ENCODE measurements at places on chromosomes 6 and 20. TPM values are rescaled to one million over a fixed set of nuclear protein-coding genes. Genes with fewer than 3 reads are reported as not detected.

DNA sequence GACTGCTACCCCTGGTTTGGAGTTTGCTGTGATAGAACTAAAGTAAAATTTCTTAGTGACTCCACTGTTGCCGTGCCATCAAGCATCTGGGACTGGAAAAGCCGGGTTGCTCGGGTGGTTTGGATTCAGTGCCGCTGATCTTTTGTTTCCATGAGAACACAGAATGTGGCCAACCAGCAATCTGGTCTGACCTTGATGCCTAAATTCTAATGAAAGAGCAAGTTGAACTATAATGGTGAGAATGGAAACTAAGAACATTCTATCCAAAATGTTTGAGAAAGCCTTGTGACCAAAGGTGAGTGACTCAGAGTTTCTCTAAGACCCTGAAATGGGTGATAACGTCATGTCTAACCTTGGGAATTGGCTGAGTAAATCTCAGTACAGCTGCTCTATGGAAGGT is 9.9 kb upstream of the PI16 start:
- no peak for DNase-seq

GRCh38 chr20:4083098-4083865 is 67.9 kb upstream of the RNF24 start:
- no peak for DNase-seq

- no peak for DNase-seq
Measured at GRCh38 chr20:38723017-38723847, 1.1 kb upstream of the SLC32A1 start.

DNA sequence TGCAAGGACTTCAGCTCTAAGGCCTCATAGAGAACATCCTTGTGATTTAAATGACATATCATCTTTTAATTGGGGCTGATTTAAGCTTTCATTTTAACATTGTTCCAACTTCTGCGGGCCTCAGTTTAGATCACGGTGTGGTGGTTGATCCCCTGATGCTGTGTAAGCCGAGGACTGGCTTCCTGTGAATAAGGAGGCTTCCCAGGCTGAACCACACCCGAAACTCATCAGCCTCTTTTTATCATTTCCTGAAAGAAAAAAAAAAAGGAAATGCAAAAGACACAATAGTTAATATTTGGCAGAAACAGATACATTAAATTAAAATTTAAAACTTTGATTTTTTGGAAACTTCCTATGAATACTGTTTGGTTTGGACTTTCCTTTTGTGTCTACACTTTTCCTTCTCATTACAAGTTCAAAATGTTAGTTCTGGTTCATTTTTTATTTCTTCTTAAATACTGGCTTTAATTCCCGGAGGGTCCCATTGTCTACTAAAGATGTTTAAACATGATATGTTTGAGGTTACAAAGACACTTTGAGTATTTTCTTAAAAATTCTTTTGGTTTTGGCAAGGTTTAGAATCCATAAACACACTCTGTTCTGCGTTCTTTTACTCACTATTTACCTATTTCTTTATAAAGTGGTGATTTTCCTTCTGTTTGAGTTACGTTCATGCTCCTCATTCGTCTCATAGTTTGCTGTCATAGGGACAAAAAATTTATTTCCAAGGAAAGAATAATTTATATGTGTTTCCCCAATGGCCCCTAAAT is 230.0 kb upstream of the SULF2 start:
- DNase-seq, result no peak

GRCh38 chr20:63703471-63703975 is 4.3 kb downstream of the ARFRP1 start:
- DNase-seq, result no peak

DNA sequence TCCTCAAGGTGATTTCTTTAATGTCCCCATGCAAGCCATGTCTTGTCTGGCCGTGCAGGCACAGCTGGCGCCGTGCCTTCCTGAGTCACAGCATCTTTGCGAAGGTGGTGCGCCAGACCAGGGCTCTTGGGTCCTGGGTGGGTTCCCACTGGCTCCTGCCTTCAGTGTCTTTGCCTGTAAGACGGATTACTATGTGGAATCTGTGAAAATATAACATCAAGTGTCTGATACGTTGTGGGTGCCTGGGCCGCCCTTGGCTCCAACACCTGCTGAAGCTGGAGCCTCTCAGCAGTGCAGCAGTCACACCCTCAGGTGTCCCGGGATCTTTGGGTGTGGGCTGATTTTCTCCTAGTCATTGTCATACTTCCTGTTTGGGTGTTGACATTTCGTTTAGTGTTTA is 3.2 kb downstream of the OSBPL2 start:
- no peak for DNase-seq

- DNase-seq, result no peak
Measured at GRCh38 chr6:67016921-67017460, 1310.0 kb upstream of the EYS start.

- DNase-seq, result no peak
Measured at GRCh38 chr6:33748841-33749240, 2.1 kb upstream of the IP6K3 start.

The ZC3H12D gene
- total RNA-seq, result not detected

The HSPA1L gene
- total RNA-seq, result 2.6 TPM

The SLC24A3 gene
- total RNA-seq, result not detected

The CBLN4 gene
- total RNA-seq, result not detected

The ANKEF1 gene
- total RNA-seq, result 11.1 TPM

The MROH8 gene
- 3.3 TPM for total RNA-seq

Data from PC-9 (cell line).